Fibroblast of skin of scalp (primary cell): ENCODE measurements at places on chromosomes 16 and 17.

DNA sequence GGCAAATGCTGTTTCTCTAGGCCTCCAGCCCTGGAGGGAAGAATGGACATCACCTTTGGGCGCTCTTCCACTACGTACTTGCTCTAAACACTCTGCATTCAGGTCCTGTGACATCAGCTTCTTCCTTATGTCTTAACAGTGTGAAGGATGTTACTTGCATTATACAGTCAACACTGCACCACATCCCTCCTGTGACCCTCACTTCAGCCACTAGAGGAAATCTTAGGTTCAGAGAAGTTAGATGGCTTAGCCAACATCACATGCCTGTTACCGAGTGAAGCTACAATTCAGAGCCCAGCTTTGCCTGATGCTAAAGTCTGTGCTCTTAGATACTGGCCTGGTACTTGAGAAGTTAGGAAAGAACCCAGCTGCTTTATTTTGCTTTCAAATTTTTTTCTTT lies 18.3 kb downstream of the UBFD1 start:
- DNase-seq, result no peak

DNA sequence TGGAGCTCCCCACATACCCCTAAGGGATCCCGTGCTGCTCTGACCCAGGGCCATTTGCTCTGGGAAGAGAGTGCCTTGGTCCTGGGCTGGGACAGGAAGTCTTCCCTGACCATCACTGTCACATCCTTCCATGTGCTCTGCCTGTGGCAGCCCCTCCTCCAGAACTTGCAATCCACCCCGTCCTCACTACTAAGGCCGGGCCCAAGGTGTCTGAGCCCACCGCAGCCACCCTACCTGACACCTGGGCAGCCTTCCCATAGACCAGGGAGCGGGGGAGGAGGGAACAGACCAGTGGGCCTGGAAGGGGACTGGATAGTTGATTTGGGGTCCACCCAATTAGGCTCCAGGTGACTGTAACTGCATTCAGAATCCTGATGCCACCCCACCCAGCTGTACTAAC lies 117.5 kb upstream of the CRHR1 start:
- DNase-seq, result no peak

DNA sequence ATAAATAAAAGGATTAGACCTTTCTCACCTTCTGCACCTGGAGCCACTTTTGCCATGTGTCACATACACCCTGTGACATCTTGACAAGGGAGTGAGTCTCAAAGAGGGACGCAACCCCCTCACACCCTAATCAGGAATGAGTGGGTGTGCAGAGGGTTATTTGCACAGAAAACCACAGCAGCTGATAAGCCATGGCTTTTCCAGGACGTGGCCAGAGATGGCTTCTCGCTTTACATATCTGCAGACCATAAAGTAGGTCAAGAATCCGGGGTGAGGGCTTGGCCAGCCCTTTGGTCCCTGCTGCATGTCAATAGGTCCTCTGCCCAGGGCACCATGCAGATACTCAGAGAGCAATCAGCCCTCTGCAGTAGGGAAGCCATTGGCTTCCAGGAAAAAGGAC lies 2.4 kb upstream of the CD300LF start:
- DNase-seq, result no peak

DNA sequence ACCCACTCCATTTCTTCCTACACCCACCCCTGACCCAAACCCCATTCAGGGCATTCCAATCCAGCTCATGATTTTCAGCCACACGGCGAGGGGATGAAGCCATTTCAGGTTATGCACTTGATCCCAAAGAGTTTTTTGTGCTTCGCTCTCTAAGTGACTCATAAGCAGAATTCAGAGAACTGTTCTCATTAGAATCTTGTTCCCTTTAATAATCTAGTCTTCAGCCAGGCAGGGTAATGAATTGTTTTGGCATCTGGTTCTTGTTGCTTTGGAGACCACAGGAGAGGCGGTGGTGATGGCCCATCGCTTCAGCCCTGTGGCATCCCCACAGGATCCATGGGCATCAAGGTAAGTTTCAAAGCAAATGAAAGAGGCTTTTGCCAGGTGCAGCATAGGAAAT lies 4.8 kb upstream of the KRT31 start:
- peak; percentile 37 for DNase-seq

- DNase-seq, result no peak
Measured at GRCh38 chr17:67258821-67259468, 13.9 kb upstream of the HELZ start.

- no peak for DNase-seq
Measured at GRCh38 chr16:15649727-15650018, 372 bp upstream of the NDE1 start.

GRCh38 chr17:35087731-35088355 lies 24.3 kb upstream of the RFFL start:
- peak; percentile 9 for DNase-seq
